ENCODE measurements at places on chromosomes 13 and 19.
A peak's percentile ranks its signal among the peaks of the same experiment; 100 is the strongest.

- no peak for DNase-seq
These were observed 27.7 kb downstream of the STK24 start for GRCh38 chr13:98549006-98549727.

- DNase-seq = peak; percentile 10
These were observed 442 bp upstream of the RFC3 start for GRCh38 chr13:33817513-33817900.

- DNase-seq = no peak
These were observed 155.3 kb upstream of the LSM14A start for GRCh38 chr19:34017024-34017423.

DNA sequence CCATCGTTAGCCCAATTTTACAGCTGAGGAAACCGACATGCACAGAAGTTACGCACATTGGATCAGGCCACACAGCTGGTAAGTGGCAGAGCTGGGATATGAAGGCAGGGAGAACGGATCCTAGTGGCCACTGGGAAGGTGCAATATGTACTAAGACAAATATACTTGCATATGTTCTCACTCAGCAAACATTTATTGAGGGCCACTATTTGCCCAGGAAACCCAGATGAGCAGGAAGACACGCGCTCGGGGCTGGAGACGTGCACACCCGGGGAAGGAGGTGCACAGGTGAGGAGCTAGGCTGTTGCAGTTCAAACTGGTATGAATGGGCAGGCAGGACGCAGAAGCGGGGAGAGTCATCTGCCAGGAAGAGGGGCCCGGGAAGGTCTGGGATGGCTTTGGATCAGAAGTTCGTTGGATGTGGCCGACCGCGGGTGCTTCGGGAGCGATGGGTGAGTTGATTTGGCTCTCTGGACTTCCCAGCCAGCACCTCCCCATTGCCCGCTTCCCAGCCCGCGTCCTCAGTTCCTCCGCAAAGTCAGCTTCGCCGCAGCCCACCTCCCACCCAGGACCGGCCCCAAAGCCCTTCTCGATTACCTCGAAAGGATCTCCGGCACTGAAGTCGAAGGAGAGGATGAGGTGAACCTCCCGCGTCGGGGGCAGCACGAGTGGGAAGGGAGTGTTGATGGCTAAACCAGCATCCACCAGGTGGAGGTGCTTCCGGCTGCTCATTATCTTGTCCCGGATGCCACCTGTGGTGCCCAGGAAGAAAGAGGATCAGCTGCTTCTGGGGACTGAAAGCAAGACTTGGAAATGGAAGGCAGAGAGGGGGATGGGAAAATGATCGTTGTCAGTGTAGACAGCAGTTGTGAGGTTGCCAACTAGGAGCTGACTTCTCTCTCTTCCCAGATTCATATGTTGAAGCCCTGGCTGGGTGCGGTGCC, 17.8 kb upstream of the CABP5 start:
- DNase-seq = no peak

- DNase-seq = no peak
These were observed 505.5 kb downstream of the DIAPH3 start for GRCh38 chr13:59658027-59658737.

Measured in SK-N-SH (cell line).